ENCODE measurements at places on chromosomes 4 and X.

DNA sequence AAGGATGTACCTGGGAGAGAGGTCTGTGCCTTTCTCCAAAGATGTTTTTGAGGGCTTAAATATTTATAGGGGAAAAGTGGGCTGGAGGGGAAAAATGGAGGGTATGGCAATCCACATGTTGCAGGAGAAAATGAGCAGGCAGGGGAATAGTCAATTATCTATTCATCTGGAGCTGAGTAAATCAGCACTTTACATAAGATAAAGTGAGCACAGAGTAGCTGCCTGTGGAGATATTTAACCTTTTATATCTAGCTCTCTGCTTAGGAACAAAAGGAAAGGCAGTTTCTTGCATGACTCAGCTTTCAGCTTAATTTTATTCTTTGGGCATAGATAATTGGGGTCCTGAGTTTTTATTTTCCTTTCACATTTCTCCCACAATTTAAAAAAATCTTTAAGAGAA is 93.6 kb upstream of the NPY2R start:
- no peak for DNase-seq

DNA sequence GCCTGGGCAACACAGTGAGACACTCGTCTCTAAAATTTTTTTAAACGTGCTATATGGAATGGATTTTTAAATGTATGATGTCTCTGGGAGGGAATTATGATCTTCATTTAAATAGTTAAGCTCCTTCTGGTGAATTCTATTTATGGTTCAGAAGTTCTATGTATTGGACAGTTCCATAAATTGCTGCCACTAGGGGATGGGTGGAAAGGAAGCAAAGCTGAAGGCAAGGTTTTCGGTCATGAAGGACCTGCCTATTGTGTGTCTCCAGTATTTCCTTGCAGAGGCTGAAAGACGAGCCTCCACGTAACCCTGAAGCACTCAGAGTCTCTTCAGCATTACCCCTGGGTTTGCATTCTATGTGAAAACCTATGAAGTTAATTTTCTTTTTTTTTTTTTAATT is 451.5 kb upstream of the FAT1 start:
- no peak for DNase-seq

- DNase-seq, result no peak
Measured at GRCh38 chrX:154603438-154604430, 15.3 kb downstream of the CTAG1B start.

- no peak for DNase-seq
Measured at GRCh38 chr4:127578967-127579366, 53.8 kb upstream of the INTU start.

- no peak for DNase-seq
Measured at GRCh38 chrX:113741744-113742143, 842.1 kb upstream of the HTR2C start.

GRCh38 chrX:139967750-139968149 is 2.4 kb upstream of the CXorf66 start:
- DNase-seq, result no peak

- DNase-seq, result no peak
Measured at GRCh38 chr4:67892905-67893304, 9.1 kb upstream of the TMPRSS11D start.

DNA sequence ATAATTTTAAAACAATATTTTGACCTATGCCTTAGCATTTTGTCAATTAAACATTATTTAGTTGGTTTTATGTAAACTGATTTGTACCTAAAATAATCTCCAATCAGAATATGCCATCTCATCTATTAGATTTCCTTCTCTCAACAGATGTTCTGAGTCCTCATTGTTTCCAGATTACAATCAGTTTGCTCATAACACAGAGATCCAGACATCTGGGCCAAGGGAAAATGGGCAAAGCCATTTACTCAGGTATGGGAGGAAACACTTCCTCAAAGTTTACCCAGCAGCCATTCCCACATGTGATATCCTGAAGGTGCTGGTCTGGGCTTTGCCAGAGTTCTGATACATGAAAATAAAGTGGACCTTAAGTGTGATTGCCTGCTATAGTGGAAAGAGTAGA is 217.9 kb upstream of the GPC4 start:
- no peak for DNase-seq

GRCh38 chr4:2795893-2796848 is 3.3 kb downstream of the SH3BP2 start:
- no peak for DNase-seq

GRCh38 chrX:39983715-39984114 is 114.0 kb downstream of the BCOR start:
- DNase-seq, result no peak

DNA sequence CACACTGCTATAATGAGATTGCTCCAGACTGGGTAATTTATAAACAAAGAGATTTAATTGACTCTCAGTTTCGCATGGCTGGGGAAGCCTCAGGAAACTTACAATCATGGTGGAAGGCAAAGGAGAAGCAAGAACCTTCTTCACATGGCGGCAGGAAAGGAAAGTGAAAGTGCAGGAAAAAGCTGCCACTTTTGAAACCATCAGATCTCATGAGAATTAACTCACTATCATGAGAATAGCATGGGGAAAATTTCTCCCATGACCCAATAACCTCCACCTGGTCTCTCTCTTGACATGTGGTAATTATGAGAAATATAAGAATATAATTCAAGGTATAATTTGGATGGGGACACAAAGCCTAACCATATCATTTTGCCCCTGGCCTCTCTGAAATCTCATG is 884.2 kb downstream of the GLUD2 start:
- no peak for DNase-seq

GRCh38 chr4:7244331-7244665 is 52.0 kb downstream of the SORCS2 start:
- peak; percentile 41 for DNase-seq

DNA sequence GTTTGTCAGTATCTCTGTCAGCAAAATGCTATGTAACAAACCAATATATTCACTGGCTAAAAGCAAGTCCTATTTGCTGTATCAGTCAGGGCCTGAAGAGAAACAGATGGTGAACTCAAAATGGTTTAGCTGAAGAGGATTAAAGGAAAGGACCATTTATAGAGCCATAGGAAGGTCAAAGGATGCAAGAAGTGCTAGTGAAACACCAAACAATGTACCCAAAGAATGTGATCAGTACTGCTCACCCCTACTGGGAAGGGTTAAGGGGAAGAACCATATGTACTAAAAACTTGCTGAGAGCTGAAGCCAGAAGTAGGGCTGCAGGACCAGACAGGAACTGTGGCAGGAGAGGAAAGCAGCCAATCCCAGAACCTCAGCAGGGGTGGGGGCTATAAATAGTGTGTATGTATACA is 479.3 kb downstream of the INPP4B start:
- no peak for DNase-seq

- DNase-seq, result no peak
Measured at GRCh38 chrX:151019856-151020255, 36.7 kb downstream of the HMGB3 start.

DNA sequence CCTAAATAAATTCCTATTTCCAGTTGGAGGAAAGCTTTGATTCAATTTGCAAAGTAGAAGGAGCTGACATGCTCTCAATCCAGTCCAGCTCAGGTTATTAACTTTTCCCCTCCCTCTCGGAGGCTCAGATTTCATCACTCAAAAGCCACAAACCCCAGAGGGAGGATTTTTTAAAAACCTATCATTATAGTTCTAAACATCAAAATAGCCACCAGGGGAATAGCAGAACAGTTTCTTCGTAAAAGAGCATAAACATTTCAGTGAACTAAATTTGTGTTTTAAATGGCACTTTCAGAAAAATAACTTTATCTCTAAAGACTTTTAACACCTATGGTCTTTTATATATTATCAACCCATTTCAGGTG is 8.8 kb downstream of the GPRIN3 start:
- no peak for DNase-seq

- DNase-seq, result no peak
Measured at GRCh38 chrX:68892651-68893050, 63.8 kb downstream of the EFNB1 start.

- DNase-seq, result peak; percentile 6
Measured at GRCh38 chrX:13994104-13994503, 35.6 kb downstream of the GEMIN8 start.

- no peak for DNase-seq
Measured at GRCh38 chr4:6548201-6548881, 26.6 kb upstream of the MAN2B2 start.
